Natural killer cell treated with Interleukin-12 subunit alpha and Interleukin-12 subunit beta and Interleukin-15 and Interleukin-18, amount 100 ng/mL, for 72 hours (primary cell): ENCODE measurements at places on chromosomes 6 and 20. TPM values are rescaled to one million over a fixed set of nuclear protein-coding genes. Genes with fewer than 3 reads are reported as not detected.

Gene ANKRD6
- total RNA-seq: 1.6 TPM

GRCh38 chr6:160110586-160111123 is 11.0 kb upstream of the SLC22A1 start:
- no peaks in the 10 kb centered on the region for H3K27me3 ChIP-seq
- no peak for DNase-seq
- H3K27ac ChIP-seq: no peak overlapping the region
- H3K36me3 ChIP-seq: peaks cover 21% of the 10 kb centered on the region

Gene SPTLC3
- total RNA-seq: not detected

DNA sequence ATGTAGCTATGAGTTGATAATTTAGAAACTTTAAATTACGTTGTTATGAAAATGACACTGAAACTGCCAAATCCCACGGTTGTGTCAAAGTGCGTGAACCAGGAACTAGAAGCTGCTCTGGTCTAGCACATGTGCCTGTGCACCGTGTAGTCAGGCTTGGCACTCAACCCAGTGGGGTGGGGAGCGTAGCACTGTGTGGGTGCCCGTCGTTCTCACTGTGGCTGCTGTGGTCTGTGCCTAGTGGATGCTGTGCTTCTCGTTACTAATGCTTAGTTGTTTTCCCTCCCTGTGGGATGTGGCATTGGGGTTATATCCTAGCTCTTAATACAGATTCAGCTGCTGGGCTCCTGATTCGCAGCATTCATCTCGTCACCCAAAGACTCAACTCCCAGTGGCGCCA is 46.2 kb upstream of the ADIG start:
- H3K27ac ChIP-seq: peak overlapping the region; percentile 27
- peaks cover 11% of the 10 kb centered on the region for H3K4me1 ChIP-seq
- no peaks in the 10 kb centered on the region for H3K27me3 ChIP-seq
- DNase-seq: peak; percentile 60

GRCh38 chr6:96834070-96834469 is 3.2 kb downstream of the GPR63 start:
- no peak overlapping the region for H3K27ac ChIP-seq
- DNase-seq: no peak
- H3K36me3 ChIP-seq: no peaks in the 10 kb centered on the region
- peaks cover 18% of the 10 kb centered on the region for H3K4me1 ChIP-seq
- peaks cover 60% of the 10 kb centered on the region for H3K27me3 ChIP-seq
- no peak overlapping the region for H3K4me3 ChIP-seq

DNA sequence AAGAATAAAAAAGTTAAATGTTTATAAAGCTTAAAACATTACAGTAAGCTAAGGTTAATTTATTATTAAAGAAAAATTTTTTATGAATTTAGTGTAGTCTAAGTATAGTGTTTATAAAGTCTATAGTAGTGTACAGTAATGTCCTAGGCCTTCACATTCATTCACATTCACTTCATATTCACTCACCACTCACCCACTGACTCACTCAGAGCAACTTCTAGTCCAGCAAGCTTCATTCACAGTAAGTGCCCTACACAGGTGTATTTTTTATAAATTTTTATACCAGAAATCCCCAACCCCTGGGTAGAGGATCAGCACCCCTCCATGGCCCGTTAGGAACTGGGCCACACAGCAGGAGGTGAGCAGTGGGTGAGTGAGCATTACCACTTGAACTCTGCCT is 24.3 kb upstream of the ADGRF1 start:
- no peak for DNase-seq
- H3K27ac ChIP-seq: no peak overlapping the region
- peaks cover 5% of the 10 kb centered on the region for H3K27me3 ChIP-seq
- H3K36me3 ChIP-seq: no peaks in the 10 kb centered on the region

- H3K4me3 ChIP-seq: no peak overlapping the region
- DNase-seq: no peak
- H3K27ac ChIP-seq: no peak overlapping the region
- H3K36me3 ChIP-seq: peaks cover 4% of the 10 kb centered on the region
Measured at GRCh38 chr20:14992961-14993360, 655.5 kb upstream of the FLRT3 start.

Gene TXLNB
- total RNA-seq: 0.05 TPM

GRCh38 chr6:7201444-7201731 is 93.6 kb downstream of the RREB1 start:
- H3K4me1 ChIP-seq: peaks cover 34% of the 10 kb centered on the region
- peak overlapping the region; percentile 75 for H3K4me3 ChIP-seq
- no peaks in the 10 kb centered on the region for H3K27me3 ChIP-seq
- no peak for DNase-seq
- peak overlapping the region; percentile 81 for H3K27ac ChIP-seq

GRCh38 chr20:62758226-62758912 is 37.9 kb upstream of the MRGBP start:
- no peaks in the 10 kb centered on the region for H3K27me3 ChIP-seq
- H3K36me3 ChIP-seq: no peaks in the 10 kb centered on the region
- H3K4me3 ChIP-seq: no peak overlapping the region

- no peak for DNase-seq
- H3K4me3 ChIP-seq: no peak overlapping the region
- H3K27ac ChIP-seq: no peak overlapping the region
- H3K27me3 ChIP-seq: no peaks in the 10 kb centered on the region
- no peaks in the 10 kb centered on the region for H3K36me3 ChIP-seq
- peaks cover 12% of the 10 kb centered on the region for H3K4me1 ChIP-seq
Measured at GRCh38 chr6:5132731-5133130, 47.6 kb downstream of the PPP1R3G start.

- no peak for DNase-seq
- H3K27ac ChIP-seq: no peak overlapping the region
- no peaks in the 10 kb centered on the region for H3K4me1 ChIP-seq
- no peaks in the 10 kb centered on the region for H3K27me3 ChIP-seq
Measured at GRCh38 chr6:36631326-36632011, 37.3 kb downstream of the SRSF3 start.

DNA sequence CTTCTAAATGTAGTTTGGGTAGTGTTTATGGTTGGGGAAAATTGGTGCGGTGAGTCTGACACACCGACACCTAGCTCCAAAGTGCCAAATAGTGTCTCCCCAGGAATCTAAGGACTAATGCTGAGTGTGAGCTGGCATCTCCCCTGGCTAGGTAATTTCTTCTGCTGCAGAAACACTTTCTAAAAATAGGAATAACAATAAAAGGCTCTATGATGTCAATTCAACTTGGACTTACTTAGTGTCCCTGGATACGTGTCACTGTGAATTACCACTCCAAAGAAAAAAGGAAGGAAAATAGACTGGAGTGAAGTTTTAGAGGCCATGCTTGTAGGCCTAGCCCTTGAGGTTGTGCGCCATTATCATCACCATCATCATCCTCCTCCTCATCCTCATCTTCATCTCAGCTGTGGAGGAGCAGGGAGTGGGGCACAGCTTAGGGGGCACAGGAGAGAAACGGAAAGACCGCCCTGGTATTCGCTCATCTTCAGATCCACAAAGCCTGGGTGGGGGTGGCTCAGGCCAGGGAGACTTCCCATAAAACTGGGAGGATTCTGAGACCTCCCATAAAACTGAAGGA is 89.6 kb downstream of the TBC1D7 start:
- H3K4me3 ChIP-seq: no peak overlapping the region
- H3K4me1 ChIP-seq: no peaks in the 10 kb centered on the region
- peaks cover 15% of the 10 kb centered on the region for H3K27me3 ChIP-seq

DNA sequence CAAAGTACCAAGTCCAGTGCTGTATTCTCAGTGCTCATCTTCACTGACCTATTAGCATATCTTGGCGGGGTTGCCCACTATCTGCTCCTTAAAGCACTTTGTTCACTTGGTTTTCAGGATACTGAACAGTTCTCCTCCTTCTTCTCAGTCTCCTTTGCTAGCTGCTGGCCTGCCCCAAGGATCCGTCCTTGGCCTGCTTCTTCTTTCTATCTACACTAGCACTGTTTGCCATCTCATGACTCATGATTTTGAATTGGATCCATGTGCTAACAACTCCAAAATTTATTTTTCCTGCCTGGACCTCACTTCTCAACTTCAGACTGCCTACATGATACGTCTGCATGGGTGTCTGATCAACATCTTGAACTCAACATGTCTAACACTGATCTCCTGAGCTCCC is 15.5 kb downstream of the TPD52L1 start:
- no peak overlapping the region for H3K27ac ChIP-seq
- DNase-seq: no peak
- H3K36me3 ChIP-seq: no peaks in the 10 kb centered on the region
- H3K27me3 ChIP-seq: peaks cover 15% of the 10 kb centered on the region

DNA sequence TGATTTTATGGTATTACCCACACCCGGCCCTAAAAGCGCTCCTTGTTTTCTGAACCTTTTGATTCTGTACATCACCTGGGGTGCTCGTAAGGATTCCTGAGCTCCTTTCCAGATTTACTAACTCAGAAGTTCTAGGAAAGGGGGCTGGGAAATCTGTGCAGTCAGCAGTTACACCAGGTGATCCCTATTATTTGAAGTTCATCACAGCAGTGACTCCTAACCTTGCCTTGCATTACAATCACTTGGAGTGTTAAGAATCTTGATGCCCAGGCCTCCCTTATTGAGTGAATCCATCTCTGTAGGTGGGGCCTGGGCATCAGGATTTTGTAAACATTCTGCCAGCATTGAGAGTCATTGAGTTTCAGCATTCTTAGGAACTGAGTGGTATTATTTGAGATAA is 44.7 kb downstream of the BMP6 start:
- no peak overlapping the region for H3K4me3 ChIP-seq
- H3K27me3 ChIP-seq: peaks cover 33% of the 10 kb centered on the region
- no peak for DNase-seq
- no peaks in the 10 kb centered on the region for H3K4me1 ChIP-seq
- H3K27ac ChIP-seq: no peak overlapping the region

- peak overlapping the region; percentile 94 for H3K4me3 ChIP-seq
- H3K4me1 ChIP-seq: peaks cover 26% of the 10 kb centered on the region
- H3K27ac ChIP-seq: peak overlapping the region; percentile 99
- no peaks in the 10 kb centered on the region for H3K36me3 ChIP-seq
- no peaks in the 10 kb centered on the region for H3K27me3 ChIP-seq
- no peak for DNase-seq
Measured at GRCh38 chr6:73460056-73460455, 1.5 kb upstream of the MTO1 start.

DNA sequence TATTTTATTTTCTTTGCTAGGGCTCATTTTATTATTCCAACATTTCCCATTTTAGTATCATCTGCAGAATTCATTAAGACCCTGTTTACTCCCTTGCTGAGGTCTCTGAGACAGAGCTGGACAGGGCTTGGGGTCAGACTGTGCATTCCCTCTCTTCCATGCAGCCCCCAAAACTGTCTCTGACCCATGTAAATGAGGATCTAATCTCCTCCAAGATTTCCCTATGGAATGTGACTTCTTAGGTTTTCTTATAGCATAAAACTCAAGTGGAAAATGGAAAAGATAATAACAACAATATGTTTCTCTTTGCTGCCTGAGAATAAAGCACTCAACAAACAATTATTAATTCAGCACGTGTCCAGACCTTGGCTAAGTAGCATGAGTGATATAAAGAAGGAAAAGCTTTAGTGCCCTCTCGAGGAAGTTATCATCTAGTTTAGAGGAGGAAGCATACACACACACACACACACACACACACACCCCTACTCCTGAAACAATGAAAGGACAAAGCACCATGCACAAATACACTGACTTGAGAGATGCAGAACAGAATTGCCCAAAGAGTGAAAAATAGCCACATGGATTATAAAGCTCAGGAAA is 815.5 kb downstream of the BCKDHB start:
- no peak overlapping the region for H3K27ac ChIP-seq
- no peak for DNase-seq
- H3K4me1 ChIP-seq: no peaks in the 10 kb centered on the region
- no peak overlapping the region for H3K4me3 ChIP-seq
- H3K27me3 ChIP-seq: no peaks in the 10 kb centered on the region

DNA sequence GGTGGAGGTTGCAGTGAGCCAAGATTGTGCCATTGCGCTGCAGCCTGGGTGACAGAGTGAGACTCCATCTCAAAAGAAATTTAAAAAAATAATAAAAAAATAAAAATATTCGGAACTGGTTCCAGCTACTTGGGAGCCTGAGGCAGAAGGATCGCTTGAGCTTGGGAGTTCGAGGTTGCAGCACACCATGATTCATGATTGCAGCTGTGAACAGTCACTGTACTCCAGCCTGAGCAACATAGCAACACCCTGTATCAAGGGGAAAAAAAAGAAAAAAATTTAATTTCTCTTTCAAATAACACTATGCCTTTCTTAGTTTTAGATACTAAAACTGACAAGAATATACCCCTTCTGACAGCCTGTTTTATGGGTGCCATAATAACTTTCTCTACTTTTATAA is 10.5 kb downstream of the KDM1B start:
- peaks cover 21% of the 10 kb centered on the region for H3K36me3 ChIP-seq
- H3K4me1 ChIP-seq: no peaks in the 10 kb centered on the region
- H3K27me3 ChIP-seq: no peaks in the 10 kb centered on the region
- H3K27ac ChIP-seq: no peak overlapping the region
- no peak for DNase-seq

- H3K4me3 ChIP-seq: no peak overlapping the region
- H3K4me1 ChIP-seq: peaks cover 20% of the 10 kb centered on the region
- no peak overlapping the region for H3K27ac ChIP-seq
- H3K36me3 ChIP-seq: no peaks in the 10 kb centered on the region
- H3K27me3 ChIP-seq: peaks cover 29% of the 10 kb centered on the region
Measured at GRCh38 chr20:57678340-57678739, 31.5 kb downstream of the PMEPA1 start.

Gene RAMACL
- 0.21 TPM for total RNA-seq

GRCh38 chr20:62548471-62548870 is 72.7 kb upstream of the GATA5 start:
- no peak overlapping the region for H3K4me3 ChIP-seq
- no peaks in the 10 kb centered on the region for H3K36me3 ChIP-seq
- DNase-seq: no peak
- H3K4me1 ChIP-seq: peaks cover 5% of the 10 kb centered on the region
- H3K27ac ChIP-seq: no peak overlapping the region

GRCh38 chr6:157494132-157494710 is 113.2 kb downstream of the ZDHHC14 start:
- DNase-seq: no peak
- H3K27ac ChIP-seq: peak overlapping the region; percentile 34
- no peaks in the 10 kb centered on the region for H3K36me3 ChIP-seq
- no peaks in the 10 kb centered on the region for H3K27me3 ChIP-seq
- H3K4me1 ChIP-seq: peaks cover 23% of the 10 kb centered on the region

Gene MEI4
- not detected for total RNA-seq

Gene VSTM2L
- 0.14 TPM for total RNA-seq

Gene GLP1R
- not detected for total RNA-seq

GRCh38 chr6:162468326-162468725 is 259.2 kb downstream of the PRKN start:
- no peak for DNase-seq
- H3K4me3 ChIP-seq: no peak overlapping the region
- no peaks in the 10 kb centered on the region for H3K27me3 ChIP-seq

Gene SAMD3
- 14.6 TPM for total RNA-seq

Gene RGS17
- 0.26 TPM for total RNA-seq

- peaks cover 23% of the 10 kb centered on the region for H3K27me3 ChIP-seq
- H3K27ac ChIP-seq: no peak overlapping the region
- no peak overlapping the region for H3K4me3 ChIP-seq
Measured at GRCh38 chr20:1313236-1313964, 15.5 kb downstream of the SDCBP2 start.
